ENCODE measurements at places on chromosomes 16 and 17.

GRCh38 chr16:17461951-17462729, 8.6 kb downstream of the XYLT1 start:
- DNase-seq = no peak

DNA sequence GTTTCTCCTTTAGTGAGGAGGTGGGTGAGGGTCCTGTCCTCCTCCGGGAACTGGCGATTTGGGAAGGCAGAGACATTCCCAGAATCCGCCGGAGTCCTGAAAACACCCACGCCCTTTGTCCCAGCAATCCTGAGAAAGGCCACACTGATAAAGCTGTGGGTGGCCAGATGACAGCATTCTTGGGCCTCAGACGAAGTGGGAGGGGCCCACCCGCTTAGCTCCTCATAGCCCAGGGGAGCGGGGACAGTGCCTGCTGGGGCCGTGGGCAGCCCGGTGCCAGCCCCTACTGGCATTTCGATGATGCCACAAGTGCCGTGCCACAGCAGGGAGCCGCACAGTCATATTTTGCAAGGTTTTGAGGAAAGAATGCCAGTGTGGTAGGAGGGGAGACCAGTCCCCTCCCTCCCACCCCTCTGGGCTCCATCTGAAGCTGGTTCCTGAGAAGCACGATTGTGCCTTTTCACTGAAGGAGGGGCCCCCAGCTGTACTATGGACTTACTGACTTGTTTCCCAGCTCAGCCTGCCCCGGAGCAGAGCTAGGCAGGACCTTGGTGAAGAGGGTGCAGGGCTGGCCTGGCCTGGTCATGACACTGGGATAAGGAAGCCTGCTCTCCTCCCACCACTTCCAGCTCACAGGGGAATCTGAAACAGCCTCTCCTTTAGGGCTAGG, 20.9 kb upstream of the MPRIP start:
- no peak for DNase-seq

GRCh38 chr17:64091116-64091515, 38.8 kb downstream of the ERN1 start:
- DNase-seq = no peak

DNA sequence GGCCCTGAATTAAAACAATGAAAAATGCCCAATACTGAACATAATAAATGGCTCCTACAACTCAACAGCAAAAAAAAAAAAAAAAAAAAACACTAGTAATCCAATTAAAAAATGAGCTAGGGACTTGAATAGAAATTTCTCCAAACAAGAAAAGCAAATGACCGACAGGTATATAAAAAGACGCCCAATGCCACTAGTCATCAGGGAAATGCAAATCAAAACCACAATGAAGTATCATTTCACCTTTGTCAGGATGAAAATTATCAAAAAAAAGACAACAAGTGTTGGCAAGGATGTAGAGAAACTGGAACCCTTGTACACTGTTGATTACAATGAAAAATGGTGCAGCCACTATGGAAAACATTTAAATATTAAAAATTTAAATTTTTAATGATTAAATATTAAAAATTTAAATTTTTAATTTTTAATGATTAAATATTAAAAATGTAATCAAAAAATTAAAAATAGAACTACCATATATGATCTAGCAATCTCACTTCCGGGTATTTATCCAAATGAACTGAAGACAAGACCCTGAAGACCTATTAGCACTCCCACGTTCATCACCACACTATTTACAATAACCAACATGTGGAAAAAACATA, 28.1 kb downstream of the BBS2 start:
- no peak for DNase-seq

- no peak for DNase-seq
Measured at GRCh38 chr17:75516619-75517296, 430 bp downstream of the TSEN54 start.

GRCh38 chr16:88389191-88389590, 6.4 kb downstream of the ZNF469 start:
- DNase-seq = no peak

DNA sequence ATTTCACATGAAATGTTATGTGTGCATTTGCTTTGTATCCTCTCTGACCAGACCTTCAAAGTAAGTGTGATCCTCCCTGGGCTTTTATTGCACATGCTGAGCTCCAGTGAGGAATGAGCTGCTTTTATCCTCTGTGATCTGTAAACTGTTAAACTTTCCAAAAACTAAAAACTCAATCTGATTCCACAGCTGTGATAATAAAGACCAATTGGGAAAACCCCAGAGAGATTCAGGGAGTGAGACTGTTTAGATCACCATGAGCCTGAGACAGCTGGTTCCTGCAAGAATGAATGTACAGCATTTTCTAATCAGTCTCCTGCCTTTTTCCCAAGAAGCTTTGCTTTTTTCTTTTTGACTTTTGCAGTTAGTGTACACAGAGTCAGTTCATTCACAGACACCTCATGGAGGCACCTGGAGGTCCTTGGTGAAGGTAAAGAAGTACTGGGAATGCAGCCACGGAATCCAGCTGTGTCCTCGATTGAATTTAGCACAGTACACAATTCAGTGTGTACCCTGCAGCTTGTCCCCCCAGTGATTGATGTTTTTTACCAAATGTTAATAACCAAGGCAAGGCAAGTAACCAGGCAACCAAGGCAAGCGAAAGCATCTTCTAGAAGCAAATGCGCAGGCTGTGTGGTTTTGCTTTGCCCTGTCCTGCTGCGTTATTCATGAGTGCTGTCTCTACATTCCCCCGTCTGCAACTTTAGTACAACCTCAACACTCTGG, 182.6 kb downstream of the LGALS9B start:
- DNase-seq = no peak

DNA sequence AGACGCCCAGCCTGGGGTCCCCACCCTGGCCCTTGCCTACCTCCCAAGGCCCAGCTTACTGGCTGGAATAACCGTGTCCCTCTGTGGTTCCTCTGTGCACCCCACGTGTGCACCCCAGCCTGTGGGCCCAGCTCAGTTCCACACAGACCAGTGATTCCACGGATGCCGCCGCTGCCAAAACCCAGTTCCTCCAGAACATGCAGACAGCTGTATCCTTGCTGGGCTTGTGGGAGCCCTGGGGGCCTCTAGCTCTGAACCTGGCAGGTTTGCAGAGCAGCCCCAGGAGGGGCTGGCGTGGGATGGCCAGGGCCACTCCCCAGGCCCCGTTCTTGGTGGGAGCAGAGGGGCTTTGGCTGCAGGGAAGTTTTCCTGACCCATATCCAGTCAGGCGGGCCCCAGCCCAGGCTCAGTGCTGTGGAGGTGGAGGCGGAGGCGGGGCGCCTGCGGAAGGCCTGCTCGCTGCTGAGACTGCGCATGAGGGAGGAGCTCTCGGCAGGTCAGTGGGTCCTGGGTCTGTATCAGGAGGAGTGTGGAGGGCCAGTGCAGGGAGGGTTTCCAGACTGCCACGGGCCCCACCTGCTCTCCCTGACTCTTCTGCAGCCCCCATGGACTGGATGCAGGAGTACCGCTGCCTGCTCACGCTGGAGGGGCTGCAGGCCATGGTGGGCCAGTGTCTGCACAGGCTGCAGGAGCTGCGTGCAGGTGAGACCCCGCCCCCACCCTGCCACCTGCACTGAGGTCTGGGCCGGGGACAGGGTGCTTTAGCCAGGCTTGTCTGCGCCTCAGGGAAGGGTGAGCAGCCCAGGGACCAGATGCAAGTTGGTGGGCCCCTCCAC, 2.3 kb downstream of the TEDC2 start:
- no peak for DNase-seq

- no peak for DNase-seq
Measured at GRCh38 chr16:10616756-10617640, 36.6 kb upstream of the EMP2 start.

DNA sequence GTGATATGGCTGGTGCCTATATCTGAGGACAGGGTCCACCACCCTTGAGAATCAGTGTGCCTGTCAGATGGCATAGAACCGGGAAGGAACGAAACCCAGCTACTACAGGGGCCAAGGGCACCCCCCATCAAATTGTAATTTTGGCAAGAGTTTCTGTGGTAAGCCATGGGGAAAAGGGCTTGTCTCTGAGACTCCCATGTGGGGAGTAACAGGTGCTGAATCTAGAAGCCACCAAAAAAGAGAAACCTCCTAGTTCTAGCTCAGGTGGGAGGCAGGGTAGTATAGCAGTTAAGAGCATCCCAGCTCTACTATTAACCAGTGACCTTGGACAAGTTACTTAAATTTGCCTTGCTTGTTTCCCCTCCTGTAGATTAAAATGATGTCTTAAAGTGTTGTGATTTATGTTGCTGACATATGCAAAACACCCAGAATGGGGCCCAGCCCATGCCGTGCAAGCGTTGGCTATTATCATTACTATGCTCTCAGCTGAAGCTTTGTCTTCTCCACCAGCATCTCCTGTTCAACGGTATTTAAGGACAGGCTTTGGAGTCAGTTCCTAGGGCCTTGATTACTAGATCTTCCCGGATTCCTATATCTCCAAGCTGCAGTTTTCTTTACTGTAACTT, 210.7 kb upstream of the NLRP1 start:
- DNase-seq = no peak

DNA sequence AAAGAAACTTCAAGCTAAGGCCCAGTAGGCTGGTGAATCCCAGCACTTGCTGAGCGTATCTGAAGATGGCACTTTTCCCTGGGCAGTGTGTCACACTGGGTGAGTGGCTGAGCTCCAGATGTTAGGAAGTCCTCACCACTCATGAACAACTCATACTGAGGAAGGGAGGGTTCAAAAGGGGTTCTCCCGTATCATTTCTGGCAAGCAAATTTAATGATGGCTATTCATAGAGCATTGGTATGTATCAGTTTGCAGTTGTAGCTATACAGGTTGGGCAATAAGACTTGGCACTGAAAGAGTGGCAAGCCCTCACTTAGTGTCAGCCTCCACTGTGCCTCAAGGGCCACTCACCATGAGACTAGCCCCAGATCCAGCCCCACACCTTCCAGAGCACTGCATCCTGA, 10.7 kb downstream of the GFOD2 start:
- DNase-seq = no peak

- no peak for DNase-seq
Measured at GRCh38 chr16:64924086-64924485, 197.8 kb downstream of the CDH11 start.

- DNase-seq = no peak
Measured at GRCh38 chr17:8828517-8828875, 29.3 kb upstream of the MFSD6L start.

DNA sequence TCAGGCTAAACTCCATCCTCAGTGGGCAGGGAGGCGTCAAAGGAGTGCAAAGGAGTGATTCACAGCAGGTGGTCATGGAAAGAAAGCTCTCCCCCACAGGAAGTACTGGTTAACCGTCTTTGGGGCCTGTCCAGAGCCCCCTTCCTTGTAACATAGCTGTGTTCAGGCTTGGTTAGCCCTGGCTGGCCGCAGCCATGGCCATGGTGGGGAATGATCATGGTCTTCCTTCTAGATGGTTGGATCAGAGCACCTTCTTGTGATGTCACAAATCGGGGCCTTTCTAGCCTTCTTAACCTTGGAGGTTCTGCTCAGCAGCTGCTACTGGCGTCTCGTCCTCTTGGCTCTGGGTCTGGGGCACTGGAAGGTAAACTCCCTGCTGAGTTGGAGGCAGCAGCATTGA, 15.8 kb downstream of the NKD1 start:
- no peak for DNase-seq

GRCh38 chr17:48472411-48473281, 42.6 kb upstream of the SKAP1 start:
- DNase-seq = no peak

GRCh38 chr16:25838724-25839186, 147.0 kb downstream of the HS3ST4 start:
- DNase-seq = peak; percentile 10

DNA sequence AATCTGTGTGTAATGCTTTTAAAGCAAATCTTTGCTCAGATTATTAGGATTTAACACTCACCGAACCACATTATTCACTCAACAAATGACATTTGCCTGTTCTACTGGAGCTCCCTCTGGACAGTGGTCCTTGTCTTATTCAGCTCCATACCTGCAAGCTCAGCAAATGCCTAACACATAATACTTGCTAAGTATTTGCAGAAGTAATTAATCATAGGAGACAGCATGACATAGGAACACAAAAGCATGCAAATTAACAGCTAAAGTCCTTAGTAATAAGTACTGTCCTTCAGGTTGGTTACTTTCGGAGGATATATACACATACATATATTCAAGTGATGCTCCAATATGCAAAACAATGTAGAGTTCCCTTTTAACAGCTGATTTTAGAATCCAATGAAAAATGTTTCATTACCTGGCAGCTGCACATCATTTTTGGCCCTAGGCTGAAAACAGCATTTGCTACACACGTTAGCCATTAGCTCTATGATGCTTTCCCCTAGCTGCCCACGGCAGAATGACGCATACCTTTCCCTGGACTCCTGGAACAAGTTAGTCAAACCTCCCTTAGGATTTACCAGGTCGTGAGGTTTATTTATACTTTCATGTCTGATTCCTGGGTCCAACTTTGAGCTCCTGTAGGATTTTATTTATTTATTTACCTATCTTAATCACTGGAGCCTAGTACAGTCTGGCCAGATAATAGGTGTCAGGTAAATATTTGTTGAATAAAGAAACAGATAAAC, 8.6 kb downstream of the BRD7 start:
- no peak for DNase-seq

DNA sequence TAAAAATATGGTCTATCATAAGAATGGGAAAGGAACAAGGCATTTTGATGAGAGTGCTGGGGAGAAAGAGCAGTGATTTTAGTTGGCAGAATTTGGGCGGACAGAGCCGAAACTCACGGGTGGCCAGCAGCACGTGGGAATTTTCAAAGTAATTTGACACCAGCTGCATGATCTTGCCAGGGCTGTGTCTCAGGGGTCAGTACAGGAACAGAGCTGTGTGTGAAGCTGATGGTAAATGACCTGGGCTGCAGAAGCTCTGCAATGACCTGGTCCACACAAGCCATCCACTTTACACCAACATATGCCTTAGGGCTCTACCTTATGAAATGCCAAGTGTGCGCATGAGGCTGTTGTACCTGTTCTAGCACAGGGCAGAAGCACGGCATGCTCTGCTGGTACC, 112.0 kb downstream of the ZFHX3 start:
- no peak for DNase-seq

- no peak for DNase-seq
Measured at GRCh38 chr16:68444056-68444657, 4.2 kb downstream of the SMPD3 start.

- DNase-seq = peak; percentile 47
Measured at GRCh38 chr17:48544349-48545021, 424 bp downstream of the HOXB2 start.

DNA sequence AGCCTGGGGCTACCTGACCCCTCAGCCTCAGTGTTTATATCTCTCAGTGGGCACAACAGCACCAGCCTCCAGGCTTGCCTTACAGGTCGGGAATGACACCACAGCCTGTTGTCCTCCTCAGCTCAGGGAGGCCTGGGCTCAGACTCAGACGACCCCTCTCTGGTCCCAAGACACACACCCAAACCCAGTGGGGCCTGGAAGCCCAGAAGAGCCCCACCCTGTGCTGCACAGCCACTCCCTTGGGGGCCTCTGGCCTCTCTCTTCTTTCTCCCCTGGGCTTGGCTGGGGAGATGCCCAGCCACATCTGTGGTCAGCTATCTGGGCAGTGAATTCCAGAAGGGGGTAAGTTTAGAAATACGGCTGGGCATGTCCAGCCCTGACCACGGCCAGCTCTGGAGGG, 2.4 kb downstream of the NATD1 start:
- DNase-seq = no peak

All from pulmonary artery endothelial cell (primary cell).